Cortex of kidney (tissue), 1 donor: ENCODE measurements at places on chromosomes 4 and X.

GRCh38 chr4:143559757-143560147, 46.2 kb downstream of the SMARCA5 start:
- DNase-seq = no peak

DNA sequence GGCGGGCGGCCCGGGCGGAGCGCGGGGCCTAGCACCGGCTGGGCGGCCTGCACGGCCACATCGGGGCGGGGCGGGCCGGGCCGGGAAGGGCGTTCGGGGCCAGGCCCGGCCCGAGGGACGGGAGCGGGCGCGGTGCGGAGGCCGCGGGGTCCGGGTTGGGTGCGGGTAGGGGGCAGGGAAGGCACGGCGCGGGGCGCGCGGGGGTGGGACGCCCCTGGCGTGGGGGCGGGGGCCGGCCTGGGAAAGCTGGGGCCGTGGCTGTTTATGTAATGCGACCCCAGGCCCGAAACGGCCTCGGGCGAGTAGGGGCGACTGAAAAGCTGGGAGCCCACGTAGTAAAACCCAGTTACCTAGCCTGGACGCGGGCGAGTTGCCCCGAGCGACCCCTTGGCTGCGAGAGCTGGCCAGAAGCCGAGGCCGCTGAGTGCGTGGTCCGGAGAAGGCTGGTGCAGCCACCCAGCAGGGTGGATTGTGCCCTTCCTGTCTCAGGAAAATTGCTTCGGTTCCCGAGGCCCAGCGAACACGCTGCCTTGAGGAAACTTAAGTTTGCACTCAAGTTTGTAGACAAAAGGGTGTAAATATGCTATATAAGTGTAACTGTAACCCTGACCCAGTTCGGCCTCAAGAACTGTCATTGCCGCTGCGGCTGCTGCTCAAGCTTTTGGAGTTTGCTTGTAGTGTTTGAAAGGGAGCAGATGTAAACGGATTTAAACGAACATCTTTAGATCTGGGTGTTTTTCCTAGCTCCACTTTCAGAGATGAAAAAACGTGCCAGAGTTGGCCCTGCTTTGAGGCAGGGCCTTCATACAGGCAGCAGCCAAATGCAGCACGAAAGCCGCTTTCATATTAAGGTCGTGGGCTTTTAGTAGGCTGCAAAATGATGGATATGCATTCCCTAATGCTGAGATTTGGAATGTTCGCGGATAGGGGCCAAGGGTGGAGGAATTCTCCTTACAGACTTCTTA, 674 bp downstream of the SEC24B start:
- DNase-seq = no peak

GRCh38 chr4:169881769-169882168, 124.0 kb upstream of the HPF1 start:
- no peak for DNase-seq

DNA sequence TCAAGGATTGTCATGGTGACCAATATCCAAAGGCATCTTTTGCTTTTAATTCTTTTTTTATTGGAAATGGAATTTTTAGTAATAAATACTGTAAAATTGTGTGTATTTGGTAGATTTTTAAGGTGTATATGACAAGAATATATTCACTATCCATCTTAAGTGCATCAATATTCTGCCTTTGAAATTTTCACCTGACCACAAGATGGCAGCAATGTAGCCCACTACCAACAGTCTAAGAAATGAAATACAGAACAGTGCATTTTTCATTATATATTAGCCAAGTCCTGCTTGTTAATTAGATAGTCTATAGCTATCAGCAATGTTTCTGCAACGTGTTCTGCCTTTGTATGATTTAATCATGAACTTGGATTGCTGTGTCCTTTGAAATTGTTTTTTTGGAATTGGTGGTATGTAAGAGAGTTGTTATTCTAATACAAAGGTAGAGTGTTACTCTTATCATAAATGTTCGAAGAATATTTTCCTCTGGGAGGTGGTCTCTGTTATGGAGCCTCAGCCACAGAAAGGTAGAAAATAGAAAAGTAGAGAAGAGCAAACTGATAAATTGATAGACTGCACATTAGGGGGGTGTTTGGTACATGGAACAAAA, 38.2 kb downstream of the HPGDS start:
- no peak for DNase-seq

DNA sequence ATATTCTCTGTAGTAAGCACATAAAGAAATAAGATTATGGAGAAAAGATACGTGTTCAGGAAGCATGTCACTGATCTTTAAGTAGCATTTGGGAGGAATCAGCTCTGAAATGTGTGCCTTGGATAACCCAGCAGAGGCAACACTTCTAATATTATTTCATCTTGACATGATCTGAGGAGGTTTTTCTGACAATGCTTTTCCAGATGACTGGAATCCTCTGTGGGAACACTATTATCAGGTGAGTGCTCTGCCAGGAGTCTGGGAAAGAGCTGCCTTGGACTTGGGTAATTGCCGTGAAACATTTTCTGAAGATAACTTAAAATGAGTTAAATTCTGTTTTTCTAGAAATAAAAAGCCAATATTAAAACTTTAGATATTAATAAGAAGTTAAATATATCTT, 78.2 kb upstream of the QRFPR start:
- DNase-seq = no peak
